ENCODE measurements at places on chromosomes 13 and 19. TPM values are rescaled to one million over a fixed set of nuclear protein-coding genes. Genes with fewer than 3 reads are reported as not detected.

- no peak for DNase-seq
- no peak overlapping the region for H3K27ac ChIP-seq
- no peak overlapping the region for H3K4me3 ChIP-seq
Observed at GRCh38 chr13:40550130-40550529, 116.3 kb downstream of the FOXO1 start.

- peaks cover 5% of the 10 kb centered on the region for H3K4me1 ChIP-seq
- H3K27me3 ChIP-seq = no peaks in the 10 kb centered on the region
- H3K36me3 ChIP-seq = no peaks in the 10 kb centered on the region
- no peak for DNase-seq
Observed at GRCh38 chr13:51457086-51457815, 4.4 kb upstream of the INTS6 start.

GRCh38 chr13:62096652-62097051 is 681.0 kb upstream of the PCDH20 start:
- DNase-seq = no peak
- H3K4me3 ChIP-seq = no peak overlapping the region
- no peaks in the 10 kb centered on the region for H3K36me3 ChIP-seq

DNA sequence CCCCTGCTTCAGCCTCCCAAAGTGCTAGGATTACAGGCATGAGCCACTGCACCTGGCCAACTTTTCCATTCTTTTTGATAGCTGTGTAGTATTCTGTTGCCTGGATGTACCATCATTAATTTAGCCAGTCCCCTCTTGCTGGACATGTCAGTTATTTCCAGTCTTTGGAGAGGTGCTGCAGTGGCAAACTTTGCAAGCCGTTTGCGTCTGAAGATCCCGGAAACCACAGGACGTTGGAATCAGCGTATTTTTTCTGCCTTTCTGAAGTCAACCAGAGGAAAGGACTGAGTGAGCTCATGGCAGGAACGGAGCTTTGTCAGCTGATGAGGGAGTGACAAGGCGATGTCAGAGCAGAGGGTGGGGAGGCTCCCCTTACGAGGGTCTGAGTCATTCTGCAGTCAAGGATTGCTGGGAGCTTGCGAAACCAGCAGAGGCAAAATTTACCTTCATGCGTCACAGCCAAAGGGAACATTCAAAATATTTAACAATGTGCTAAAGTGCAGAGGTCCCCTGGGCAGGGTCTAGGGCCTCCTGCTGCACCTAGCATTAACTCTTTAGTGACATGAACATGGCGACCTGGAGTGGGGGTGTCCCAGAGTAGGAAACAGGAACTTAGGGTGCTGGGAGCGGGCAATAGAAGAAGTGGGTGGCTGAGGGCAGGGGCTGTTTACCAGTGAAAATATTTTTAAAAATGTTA is 5.6 kb downstream of the C5AR1 start:
- H3K27ac ChIP-seq = no peak overlapping the region
- H3K36me3 ChIP-seq = no peaks in the 10 kb centered on the region
- DNase-seq = no peak
- H3K4me3 ChIP-seq = no peak overlapping the region
- H3K4me1 ChIP-seq = no peaks in the 10 kb centered on the region

DNA sequence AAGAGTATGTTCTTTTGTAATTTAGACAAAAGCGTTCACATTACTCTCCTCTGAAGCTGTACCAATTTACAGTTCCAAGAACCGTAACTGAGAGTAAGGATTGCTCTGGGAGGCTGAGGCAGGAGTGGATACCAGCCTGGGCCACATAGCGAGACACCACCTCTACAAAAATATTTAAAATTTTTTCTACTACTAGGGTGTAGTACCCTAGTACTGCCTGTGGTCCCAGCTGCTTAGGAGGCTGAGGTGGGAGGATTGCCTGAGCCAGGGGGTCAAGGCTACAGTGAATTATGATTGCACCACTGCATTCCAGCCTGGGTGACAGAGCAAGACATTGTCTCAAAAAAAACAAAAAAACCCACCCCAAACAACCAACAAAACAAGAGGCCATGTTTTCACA is 12.1 kb upstream of the CYP2A6 start:
- no peaks in the 10 kb centered on the region for H3K27me3 ChIP-seq
- DNase-seq = no peak
- H3K27ac ChIP-seq = no peak overlapping the region

DNA sequence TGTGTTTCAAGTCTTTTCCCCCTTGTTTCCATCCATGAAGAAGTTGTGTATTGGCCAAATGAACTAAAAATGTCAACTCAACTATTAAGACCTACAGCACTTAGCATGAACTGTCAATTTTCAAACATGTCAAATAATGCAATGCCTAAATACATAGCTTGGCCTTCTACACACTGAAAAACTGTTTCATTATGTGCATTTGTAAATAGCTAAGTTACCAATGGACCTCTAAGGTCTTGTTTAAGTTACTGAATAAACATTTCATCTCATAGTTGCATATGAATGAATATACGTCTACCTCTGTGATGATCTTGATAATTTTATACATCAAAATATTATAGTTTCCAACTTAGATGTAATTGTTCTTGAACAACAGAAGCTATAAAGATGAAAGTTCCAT is 744.5 kb downstream of the EFNB2 start:
- no peak overlapping the region for H3K4me3 ChIP-seq
- no peak overlapping the region for H3K27ac ChIP-seq
- H3K27me3 ChIP-seq = no peaks in the 10 kb centered on the region

- DNase-seq = no peak
- H3K4me3 ChIP-seq = no peak overlapping the region
- no peak overlapping the region for H3K27ac ChIP-seq
- no peaks in the 10 kb centered on the region for H3K36me3 ChIP-seq
- H3K4me1 ChIP-seq = no peaks in the 10 kb centered on the region
- no peaks in the 10 kb centered on the region for H3K27me3 ChIP-seq
Observed at GRCh38 chr13:38412266-38412665, 62.6 kb downstream of the UFM1 start.

PRR36 gene
- total RNA-seq = 2.0 TPM

DNA sequence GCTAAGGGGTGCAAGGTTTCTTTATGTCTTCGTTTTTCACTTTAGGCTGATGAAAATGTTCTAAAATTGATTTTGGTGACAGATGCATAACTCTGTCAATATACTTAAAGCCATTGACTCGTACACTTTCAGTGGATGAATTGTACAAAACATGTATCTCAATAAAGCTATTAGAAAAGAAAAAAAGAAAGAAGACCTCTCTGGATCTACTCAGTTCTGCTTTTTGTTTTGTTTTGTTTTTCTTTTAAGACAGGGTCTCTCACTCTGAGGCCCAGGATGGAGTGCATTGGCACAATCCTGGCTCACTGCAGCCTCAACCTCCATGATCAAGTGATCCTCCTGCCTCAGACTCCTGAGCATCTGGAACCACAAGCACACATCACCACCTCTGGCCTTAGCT is 3.5 kb downstream of the SIGLEC5 start:
- no peaks in the 10 kb centered on the region for H3K4me1 ChIP-seq
- H3K27ac ChIP-seq = no peak overlapping the region
- no peak overlapping the region for H3K4me3 ChIP-seq
- H3K36me3 ChIP-seq = no peaks in the 10 kb centered on the region
- H3K27me3 ChIP-seq = no peaks in the 10 kb centered on the region

GRCh38 chr19:10416083-10416379 is 4.3 kb upstream of the PDE4A start:
- no peak for DNase-seq
- peaks cover 4% of the 10 kb centered on the region for H3K4me1 ChIP-seq

GRCh38 chr13:90447734-90448101 is 899.8 kb upstream of the MIR17HG start:
- DNase-seq = no peak
- no peaks in the 10 kb centered on the region for H3K27me3 ChIP-seq
- no peaks in the 10 kb centered on the region for H3K4me1 ChIP-seq
- H3K36me3 ChIP-seq = no peaks in the 10 kb centered on the region
- no peak overlapping the region for H3K27ac ChIP-seq
- no peak overlapping the region for H3K4me3 ChIP-seq

- no peaks in the 10 kb centered on the region for H3K27me3 ChIP-seq
- no peak for DNase-seq
- peaks cover 6% of the 10 kb centered on the region for H3K4me1 ChIP-seq
- no peaks in the 10 kb centered on the region for H3K36me3 ChIP-seq
Observed at GRCh38 chr13:51619614-51620013, 35.4 kb downstream of the WDFY2 start.

DNA sequence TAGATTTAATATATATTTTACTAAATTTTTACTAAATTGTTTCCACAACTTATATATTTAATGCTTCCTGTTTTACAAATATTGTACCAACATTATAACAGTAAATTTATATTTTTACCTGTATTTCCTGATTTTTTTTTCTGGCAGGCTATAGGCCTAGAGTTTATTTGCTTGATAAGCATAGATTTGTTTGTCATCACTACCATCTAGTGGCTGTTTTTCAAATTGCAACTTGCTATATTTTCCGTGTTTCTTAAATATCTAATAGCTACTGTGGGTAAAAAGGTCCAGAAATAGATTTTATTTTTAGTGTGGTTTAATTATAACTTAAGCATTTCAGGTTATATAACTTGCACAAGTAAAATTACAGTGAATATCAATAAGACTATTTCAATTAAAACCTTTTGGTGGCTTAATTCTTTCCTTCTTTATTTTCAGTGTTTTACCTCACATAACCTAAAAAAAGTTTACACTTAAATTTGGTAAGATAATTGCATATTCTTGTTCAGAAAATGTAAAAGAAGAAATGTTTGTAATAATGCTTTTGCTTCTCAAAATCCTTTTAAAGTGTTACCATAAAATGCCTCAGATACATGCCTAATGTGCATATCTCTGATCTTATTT is 60.6 kb downstream of the NDFIP2 start:
- no peak overlapping the region for H3K27ac ChIP-seq
- no peak overlapping the region for H3K4me3 ChIP-seq
- no peak for DNase-seq
- no peaks in the 10 kb centered on the region for H3K27me3 ChIP-seq

DNA sequence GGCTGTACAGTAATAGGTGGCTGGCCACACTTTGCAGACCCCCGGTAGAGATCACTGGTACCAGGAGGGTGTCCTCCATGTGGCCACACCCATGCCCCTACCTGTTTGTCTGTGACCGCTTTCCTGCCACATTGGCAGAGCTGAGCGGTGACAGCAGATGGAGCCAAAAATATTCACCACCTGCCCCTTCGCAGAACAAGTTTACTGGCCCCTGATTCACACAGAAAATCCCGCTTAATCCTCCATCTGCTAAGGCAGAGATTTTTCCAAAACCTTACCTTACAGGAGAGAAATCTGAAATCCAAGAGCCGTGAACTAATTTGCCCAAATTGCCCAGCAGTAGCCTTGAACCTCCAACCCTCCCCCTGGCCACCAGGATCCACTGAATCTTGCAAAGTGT is 52.1 kb downstream of the MYO9B start:
- H3K36me3 ChIP-seq = no peaks in the 10 kb centered on the region
- DNase-seq = no peak
- no peaks in the 10 kb centered on the region for H3K27me3 ChIP-seq
- H3K4me3 ChIP-seq = no peak overlapping the region

- H3K27me3 ChIP-seq = no peaks in the 10 kb centered on the region
- no peaks in the 10 kb centered on the region for H3K4me1 ChIP-seq
- no peaks in the 10 kb centered on the region for H3K36me3 ChIP-seq
Observed at GRCh38 chr13:67946131-67946530, 716.0 kb upstream of the PCDH9 start.

GRCh38 chr19:50203281-50204080 is at the start of gene MYH14:
Gene MYH14 (plus strand): TSS chr19:50203622. CDS start chr19:50210366, 6,744 bp downstream.
- peak within 1 kb of the TSS; percentile 60 for H3K4me3 ChIP-seq
- peaks cover 6% of the 10 kb centered on the region for H3K4me1 ChIP-seq
- no peaks in the 10 kb centered on the region for H3K27me3 ChIP-seq
- H3K36me3 ChIP-seq = no peaks in the 10 kb centered on the region
- peak within 1 kb of the TSS; percentile 78 for H3K27ac ChIP-seq
- peak; percentile 97 for DNase-seq

RABAC1 gene
- total RNA-seq = 49.8 TPM

ANO8 gene
- total RNA-seq = 10.2 TPM

All from pancreas (tissue), 10 donors.